ENCODE measurements at places on chromosomes 7 and 10.

- DNase-seq = peak; percentile 42
These were observed 497 bp upstream of the RAB11FIP2 start for GRCh38 chr10:118047157-118047719.

DNA sequence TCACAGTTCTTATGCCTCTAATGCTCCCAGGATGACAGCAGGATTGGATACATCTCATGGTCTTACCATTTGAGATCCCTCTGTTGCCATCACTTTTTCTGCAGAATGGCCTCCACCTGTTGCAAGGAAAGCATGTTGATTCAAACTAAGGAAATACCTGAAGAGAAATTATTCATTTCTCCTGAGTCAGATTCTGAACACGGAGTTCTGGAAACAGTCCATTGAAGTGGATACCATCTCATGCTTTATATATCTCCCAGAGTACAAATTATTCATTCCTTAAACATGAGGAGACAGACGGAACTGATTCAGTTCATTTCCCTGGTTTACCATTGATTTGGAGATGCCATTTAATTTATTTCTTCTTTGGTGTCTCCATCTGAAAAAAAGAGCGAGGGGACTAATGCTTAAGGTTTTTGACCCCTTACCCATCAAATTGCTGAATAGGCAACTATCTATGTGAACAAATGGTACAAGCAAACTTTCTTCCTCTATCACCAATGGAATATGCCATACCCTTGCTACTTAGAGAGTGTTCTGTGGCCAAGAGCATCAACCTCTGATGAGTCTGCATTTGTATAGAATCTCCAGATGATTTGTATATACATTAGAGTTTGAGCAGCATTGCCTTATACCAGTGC, 305.0 kb upstream of the LRGUK start:
- no peak for DNase-seq

DNA sequence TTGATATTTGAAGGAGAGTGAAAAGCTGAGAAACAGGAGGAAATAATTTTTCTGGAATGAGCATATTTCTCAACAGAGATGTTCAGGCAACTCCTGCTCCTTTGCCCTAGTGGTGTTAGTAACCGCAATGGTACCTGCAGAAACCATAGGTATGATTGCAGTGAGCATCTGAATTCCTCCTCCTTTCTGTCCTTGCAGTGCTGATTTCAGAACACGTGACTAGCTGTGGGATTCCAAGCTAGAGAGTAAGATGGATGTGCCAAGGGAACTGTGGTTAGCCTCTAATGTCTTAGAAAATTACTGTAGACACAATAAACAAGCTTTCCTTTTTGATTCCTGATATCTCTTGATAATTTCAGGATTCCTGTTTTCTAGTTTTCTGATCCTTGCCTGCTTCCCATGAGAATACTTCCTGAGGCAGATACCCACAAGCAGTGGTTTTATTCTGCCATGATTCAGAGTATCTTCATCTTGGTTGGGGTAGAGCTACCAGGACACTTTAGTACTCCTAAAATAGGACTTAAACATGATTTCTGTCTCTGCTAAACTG, 27.5 kb downstream of the LRGUK start:
- no peak for DNase-seq

GRCh38 chr10:26269754-26270153, 53.2 kb downstream of the GAD2 start:
- peak; percentile 74 for DNase-seq

- DNase-seq = peak; percentile 87
These were observed 594 bp upstream of the RP9 start for GRCh38 chr7:33109758-33110238.

- no peak for DNase-seq
These were observed 21.0 kb upstream of the ZFAND2A start for GRCh38 chr7:1181031-1181430.

DNA sequence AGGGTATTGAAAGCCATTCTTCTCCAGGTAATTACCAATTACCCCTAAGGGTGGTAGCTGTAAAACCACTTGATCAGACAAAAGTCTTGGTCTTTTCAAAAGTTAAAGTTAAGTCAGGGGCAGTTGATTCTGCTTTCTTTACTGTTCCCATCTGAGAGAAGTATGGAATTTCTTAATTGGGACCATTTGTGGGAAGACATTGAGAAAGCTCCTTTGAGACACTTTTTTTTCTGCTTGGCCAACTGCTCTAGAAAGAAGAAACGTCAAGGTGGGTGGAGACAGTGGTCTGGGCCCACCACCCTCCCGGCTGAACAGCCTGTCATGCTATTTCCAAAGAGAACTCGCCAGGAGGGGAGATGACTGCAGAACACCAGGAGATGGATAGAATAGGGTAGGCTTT, 45.3 kb downstream of the WNT2 start:
- DNase-seq = no peak

- no peak for DNase-seq
These were observed 25.6 kb upstream of the GRID1 start for GRCh38 chr10:86391986-86392722.

- no peak for DNase-seq
These were observed 109.3 kb downstream of the SPAG6 start for GRCh38 chr10:22454634-22455033.

- peak; percentile 51 for DNase-seq
These were observed 259.8 kb downstream of the GLI3 start for GRCh38 chr7:41977151-41977651.

- no peak for DNase-seq
These were observed 101.9 kb upstream of the PDLIM1 start for GRCh38 chr10:95392681-95393164.

DNA sequence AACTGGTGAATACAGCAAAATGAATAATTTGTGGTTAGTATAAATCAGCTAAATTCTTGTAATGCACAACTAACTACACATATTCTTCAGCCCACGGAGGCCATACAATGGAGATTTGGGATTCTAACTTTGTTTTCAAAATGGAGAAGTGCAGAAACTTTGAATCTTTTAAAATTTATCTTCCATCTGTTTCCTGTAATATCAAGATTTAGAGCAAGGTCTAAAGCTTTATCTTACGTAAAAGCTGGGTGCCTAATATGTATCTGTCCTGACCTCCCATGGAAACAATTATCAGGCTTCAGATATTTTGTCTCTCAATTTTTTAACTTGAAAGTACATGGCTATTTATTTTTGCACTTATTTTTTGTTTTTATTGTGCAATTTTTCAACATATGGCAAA, 5.0 kb upstream of the AHR start:
- no peak for DNase-seq

DNA sequence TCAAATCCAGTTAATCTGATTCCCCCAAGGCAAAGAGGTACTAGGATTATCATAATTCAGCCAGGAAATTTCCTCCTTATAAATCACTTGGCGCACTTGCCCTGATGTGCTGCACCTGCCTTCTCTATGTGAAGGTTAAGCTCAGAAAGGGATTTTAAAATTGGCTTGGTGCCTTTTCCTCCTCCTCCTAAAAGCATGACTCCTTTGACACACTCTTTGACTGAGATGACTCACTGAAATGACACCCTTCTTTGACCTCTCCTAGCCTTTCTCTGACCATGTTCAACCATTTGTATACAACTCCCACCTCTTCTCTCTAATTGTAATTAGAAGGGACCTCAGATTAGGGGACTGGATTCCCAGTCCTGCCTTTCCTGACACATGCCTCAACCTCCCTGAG, 46.5 kb downstream of the ABLIM1 start:
- peak; percentile 37 for DNase-seq

- no peak for DNase-seq
These were observed 14.3 kb downstream of the PRTFDC1 start for GRCh38 chr10:24938076-24938475.

GRCh38 chr7:159120540-159120919, 24.1 kb downstream of the VIPR2 start:
- DNase-seq = no peak

- DNase-seq = no peak
These were observed 266.3 kb downstream of the RPS24 start for GRCh38 chr10:78299851-78300468.

DNA sequence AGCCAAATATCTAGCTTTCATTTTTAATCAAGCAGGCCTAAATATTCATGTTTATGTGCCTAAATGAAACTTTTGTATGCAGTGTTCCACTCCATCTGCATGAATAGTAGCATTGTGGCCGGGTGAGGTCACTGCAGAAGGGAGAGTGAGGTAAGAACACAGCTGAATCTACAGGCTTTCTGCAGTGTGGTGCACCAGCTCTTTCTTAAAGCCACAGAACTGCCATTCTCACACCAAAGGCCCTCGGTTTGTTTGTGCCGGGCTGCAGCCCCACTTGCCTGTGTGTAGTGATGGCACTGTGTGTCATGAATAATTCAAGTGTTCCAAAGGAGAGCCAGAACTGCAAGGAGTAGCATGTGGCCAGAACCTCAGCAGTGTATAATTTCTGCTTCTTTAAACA, 204.1 kb downstream of the TRIL start:
- DNase-seq = no peak

- DNase-seq = no peak
These were observed at the start of gene IL6 for GRCh38 chr7:22726907-22727713. Gene IL6 (plus strand): TSS chr7:22727200. CDS start chr7:22727263, 63 bp downstream.

GRCh38 chr10:122475100-122475499, 13.7 kb downstream of the HTRA1 start:
- no peak for DNase-seq

DNA sequence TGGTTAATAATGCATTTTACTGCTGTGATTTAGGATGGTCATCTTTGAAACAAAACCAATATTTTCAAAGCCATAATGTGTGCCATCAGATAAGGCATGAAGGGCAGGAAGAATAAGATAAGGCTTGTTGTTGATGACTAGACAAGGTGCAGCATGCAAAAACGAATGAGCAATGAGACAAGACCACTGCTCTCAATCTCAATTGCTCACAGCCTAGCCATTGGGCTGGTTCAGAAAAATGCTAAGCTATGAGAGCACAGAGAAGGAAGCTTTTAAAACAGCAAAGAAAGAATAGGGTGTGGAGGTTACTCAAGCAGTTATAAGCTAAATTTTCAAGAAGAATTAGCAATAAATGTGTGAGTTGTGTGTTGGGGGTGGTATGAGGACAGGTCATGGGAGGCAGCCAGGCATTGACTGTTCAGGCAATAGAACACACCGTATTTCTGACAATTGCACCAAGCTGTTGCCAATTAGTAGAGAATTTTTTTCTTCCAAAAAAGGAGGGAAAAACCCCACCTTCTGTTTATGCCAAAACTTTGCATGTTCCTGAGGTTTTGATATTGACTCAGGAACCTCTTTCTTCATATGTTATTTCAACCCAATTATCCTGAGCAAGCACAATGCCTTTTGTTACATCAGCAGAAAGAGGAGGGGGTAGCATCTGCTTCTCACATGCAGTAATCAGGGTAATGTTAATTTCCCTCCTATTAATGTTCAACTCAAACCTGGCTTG, 276.5 kb downstream of the HDAC9 start:
- no peak for DNase-seq

DNA sequence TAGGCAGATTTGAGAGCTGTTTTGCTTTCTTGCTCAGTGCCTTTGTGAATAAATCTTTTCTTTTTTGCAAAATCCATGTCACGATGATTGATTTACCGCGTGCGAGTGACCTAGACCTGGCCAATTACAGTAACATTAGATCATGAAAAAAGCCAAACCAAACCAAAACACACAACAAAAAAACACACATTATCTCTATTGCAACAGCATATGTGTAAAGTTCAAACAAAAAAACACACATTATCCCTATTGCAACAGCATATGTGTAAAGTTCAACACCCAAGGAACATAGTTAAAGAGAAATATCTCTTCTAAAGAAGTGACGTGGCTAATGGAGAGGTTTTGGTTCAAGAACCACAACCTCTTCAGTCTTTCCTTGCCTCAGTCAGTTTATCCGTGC, 342.6 kb upstream of the NRG3 start:
- no peak for DNase-seq

DNA sequence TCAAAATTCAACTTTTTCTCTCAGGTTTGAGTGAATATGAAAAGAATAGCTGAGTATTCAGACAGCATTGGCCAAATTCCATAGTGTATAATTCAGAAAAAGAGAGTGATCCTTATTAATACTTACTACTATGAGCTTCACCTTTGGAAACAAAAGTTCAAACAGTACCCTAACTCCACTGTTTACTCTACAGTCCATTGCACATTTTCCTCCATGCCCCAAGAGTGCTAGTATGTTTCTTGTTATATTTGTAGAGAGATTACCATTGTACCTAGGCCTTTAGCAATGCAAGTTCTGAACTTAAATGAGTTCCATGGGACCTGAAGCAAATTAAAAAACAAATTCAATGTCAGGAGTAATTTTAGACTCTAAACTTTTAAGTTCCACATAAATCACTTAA, 48.1 kb downstream of the MAGI2 start:
- no peak for DNase-seq

- no peak for DNase-seq
These were observed 6.4 kb upstream of the CSTF2T start for GRCh38 chr10:51705774-51706173.

DNA sequence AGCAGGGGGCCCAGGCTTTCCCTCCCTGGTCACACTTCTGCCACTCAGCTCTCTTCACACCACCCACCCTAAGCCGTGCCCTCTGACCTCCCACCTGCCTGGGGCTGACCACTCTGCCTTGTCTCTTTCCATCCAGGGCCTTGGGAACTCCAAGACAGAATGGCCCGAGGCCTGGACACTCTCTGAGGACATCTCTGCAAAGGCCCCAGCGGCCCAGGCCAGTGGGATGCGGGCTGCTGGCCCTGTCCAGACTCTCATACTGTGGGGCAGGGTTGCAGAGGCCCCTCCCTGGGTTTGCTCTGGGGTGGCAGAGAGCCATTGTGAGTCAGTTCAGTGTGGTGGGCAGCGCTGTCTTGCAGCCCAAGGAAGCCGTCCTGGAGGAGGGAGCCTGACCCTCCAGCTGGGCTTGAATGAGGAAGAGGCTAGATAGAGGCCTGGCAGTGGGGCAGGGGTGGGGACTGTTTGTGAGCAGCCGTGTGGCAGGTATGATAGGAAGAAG, 39.9 kb upstream of the RABGEF1 start:
- DNase-seq = no peak

DNA sequence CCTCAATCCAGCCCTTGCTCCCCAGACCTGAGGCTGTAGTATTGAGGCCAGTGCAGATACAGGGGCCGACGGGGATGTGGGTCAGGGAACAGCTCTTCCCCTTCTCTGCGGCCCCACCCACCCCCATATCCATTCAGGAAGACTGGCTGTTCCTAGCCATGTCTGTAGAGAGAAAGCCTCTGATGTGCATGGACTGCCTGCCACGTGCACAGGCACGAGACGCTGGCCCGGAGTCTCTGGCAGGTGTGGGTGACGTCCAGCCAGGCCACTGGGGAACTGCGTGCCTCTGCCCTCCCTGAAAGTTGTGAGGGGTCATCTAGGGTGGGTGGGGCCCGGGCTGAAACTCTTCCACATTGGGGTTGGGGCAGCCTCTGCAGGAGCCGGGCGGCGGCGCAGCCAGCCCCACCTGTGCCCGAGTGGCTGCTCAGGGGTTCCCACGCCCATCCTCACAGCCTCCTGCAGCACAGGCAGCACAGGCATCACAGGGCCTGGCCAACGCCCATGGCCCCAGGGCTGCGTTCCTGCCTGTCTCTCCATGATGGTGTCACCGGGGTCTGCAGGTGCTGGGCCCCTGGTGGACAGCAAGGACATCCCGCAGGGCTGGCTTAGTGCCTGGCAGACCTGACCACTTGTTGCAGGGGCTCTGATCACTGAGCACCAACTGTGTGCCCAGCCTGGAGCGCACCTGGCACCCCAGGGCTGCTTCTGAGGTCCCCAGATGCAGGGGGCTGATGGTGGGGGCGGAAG, 27.5 kb downstream of the MICALL2 start:
- no peak for DNase-seq

GRCh38 chr7:141864765-141865447, 23.6 kb upstream of the PRSS37 start:
- peak; percentile 61 for DNase-seq

- no peak for DNase-seq
These were observed 36.9 kb downstream of the DDIT4 start for GRCh38 chr10:72310636-72311035.

All from RKO (cell line).